ENCODE measurements at places on chromosomes 7 and 10.
A peak's percentile ranks its signal among the peaks of the same experiment; 100 is the strongest.

GRCh38 chr7:137757146-137757925, 89.4 kb downstream of the DGKI start:
- peak; percentile 58 for DNase-seq

- peak; percentile 6 for DNase-seq
Measured at GRCh38 chr7:111329367-111330234, 232.7 kb downstream of the IMMP2L start.

DNA sequence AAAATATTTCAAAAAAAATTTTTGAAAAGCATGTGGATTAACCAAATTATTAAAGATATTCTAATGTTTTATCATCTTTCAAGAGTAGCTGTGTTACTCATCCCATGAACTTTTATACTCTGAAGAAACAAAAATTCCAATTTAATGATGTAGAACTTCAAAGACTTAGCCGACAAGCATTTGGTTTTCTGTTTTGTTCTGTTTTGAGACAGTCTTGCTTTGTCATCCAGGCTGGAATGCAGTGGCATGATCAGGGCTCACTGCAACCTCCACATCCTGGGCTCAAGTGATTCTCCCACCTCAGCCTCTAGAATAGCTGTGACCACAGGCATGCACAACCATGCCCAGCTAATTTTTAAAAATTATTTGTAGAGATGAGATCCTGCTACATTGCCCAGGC, 17.8 kb upstream of the LCOR start:
- DNase-seq = peak; percentile 89

DNA sequence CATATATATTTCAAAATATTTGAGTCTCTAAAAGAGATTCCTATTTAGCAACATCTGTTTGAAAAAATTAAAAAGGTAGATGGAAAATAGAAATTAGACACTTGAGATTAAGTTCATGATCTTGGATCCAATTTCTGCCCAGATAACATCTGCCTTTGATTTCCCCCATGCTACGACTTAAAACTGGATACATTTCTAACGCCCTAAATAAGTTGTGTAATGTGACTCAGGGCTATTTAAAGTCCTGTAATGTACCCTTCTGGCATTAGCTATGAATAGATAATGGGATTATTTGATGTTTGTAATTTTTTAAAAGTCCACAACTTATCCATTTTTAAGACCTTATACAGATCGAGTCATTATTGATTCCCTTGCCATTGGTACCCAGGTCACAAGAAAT, 23.4 kb downstream of the CFAP43 start:
- no peak for DNase-seq

DNA sequence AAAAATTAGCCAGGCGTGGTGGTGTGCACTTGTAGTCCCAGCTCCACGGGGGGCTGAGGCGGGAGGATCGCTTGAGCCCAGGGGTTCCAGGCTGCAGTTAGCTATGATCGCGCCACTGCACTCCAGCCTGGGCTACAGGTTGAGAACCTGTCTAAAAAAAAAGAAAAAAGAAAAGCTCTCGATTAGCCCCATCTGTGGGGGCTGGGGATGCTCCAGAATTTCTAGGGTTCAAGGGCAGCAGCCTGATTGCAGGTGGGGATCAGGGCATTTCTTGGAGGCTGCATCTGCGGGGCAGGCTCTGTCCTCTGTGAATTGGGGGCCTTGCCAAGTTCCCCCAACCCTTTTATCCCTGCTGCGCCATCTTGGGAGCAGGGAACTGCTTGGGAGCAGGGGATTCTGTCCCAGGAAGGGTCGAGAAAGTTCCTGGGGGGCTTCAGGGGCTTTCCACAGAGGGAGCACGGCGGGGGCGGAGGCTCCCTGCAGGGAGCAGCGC, 651 bp upstream of the ARPC1A start:
- DNase-seq = no peak

GRCh38 chr7:3691478-3692158, 390.6 kb downstream of the SDK1 start:
- DNase-seq = no peak

DNA sequence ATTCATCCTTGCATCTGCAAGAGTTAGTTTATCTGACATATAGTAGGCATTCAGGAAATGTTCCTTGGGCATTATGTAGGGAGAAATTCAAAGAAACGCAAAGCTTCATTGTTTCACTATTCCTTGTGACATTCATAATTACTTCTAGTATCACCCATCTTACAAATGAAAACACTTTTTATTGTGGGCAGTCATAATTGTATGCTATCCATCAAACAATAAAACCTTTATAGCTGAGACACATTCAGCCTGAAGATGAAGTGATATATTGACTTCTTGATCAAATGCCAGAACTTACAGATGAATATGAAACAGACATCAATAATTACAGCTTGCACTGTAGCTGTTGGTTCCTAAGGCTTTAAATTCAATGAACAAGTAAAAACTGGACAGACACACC, 36.4 kb downstream of the FAM204A start:
- DNase-seq = no peak

- DNase-seq = no peak
Measured at GRCh38 chr10:120503689-120504088, 46.7 kb downstream of the PLPP4 start.

GRCh38 chr10:60955957-60956425, 12.0 kb upstream of the RHOBTB1 start:
- peak; percentile 80 for DNase-seq

DNA sequence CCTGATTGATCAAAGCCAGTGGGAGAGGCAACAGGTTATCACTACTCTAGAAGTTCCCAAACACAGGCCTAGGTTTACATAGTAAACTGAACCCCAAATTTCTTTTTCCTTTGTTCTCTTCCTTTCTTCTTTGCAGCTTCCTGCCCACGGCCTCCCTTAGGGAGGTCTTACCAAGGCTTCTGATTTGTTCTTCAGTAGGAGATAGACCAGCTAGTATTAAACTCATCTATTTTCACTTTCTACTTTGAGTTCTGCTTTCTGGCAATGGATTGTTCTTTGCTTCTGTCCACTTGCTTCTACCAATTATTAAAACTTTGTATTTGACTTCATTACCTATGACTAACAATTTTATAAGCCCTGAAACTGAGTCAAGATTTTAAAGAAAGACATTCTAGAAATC, 251.2 kb upstream of the FZD1 start:
- no peak for DNase-seq

- DNase-seq = no peak
Measured at GRCh38 chr10:35435824-35436223, 99.5 kb downstream of the CCNY start.

DNA sequence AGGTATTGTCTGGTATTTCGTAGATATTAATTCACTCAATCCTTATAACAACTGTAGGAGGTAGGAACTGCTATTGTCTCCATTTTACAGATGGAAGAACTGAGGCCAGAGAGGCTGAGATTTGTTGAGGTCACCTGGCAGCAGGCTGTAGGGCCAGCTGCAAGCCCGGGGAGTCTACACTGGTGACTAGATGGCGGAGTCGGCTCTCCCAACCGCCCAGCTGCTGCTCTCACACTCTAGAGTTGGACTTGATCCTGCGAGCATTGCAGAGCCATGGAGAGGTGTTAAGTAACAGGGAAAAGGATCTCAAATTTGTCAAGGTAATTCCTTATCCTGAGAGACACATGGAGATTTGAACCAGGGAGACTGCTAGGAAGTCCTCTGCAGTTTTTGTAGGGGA, 124.1 kb downstream of the CAMK1D start:
- DNase-seq = no peak

- no peak for DNase-seq
Measured at GRCh38 chr10:124732931-124733570, 11.1 kb downstream of the FAM53B start.

GRCh38 chr10:49624629-49625028, 10.8 kb downstream of the CHAT start:
- DNase-seq = no peak

DNA sequence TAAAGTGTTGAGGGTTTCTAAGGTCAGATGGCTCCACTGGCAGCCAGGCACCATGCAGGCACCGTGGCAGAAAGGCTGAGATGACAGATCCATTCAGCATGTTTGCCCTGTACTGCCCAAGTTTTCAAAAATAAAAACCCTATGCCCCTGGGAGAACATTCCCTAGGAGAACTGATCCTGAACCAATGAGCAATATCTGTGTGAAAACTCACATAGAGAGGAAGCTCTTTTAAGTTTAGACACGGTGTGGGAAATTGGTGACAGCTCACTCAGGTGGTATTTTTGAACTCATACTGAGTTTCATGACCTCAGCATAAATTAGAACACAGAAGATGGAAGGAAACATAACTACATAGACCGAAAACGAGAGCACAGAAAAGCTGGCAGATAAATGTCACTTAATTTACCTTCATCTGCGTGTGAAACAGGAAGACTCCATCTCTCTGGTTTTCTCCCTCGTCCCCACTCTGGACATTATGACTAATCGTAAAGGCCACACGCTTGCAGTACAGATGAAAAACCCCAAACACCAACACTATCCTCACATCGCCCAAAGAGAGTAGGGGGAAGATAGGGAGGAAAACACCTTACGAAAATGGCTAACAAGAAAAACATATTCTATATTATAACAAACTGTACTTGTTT, 127.8 kb downstream of the ICA1 start:
- DNase-seq = no peak

- no peak for DNase-seq
Measured at GRCh38 chr7:133510326-133511055, 257.6 kb downstream of the EXOC4 start.

DNA sequence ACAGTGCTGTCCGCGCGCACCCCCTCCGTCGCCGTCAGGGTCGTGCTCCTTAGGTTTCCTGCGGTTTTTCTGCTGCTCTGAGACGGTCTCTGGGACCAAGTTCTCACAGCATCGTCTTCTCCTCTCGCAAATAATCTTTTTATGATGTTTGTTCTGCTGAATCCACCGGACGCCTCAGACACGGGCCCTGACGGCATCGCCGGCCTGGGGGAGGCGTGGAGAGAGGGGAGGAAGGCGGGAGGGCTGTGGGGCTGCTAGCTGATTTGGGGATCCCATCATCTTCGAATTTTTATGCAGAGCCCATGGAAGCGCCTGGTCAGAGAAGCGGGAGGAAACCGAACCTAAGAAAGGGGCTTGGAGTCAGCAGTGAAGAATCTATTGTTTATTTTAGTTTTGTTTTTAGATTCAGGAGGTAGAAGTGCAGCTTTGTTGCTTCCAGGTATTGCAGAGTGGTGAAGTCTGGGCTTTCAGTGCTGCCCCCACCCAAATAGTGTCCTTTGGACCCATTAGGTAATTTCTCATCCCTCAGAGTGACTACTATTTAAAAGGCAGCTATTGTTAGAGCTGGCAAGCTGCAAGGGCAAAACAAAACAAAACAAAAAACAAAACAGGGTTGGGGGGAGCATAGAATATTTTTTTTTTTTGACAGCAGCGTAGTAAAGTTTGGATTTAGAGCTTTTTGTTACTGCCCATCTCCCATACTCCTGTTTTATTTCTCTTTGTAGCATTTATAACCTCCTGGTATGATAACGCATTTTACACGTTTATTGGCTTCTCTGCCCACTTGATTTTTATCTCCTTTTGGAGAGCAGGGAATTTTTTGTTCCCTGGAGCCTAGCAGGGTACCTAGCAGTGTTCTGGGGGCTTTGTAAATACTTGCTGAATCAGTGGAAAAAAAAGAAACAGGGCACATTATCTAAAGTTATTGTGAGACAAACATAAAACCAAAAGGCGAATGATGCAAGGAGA, 92.6 kb downstream of the SPAG6 start:
- DNase-seq = peak; percentile 33
